Breast epithelium (tissue), 4 donors: ENCODE measurements at places on chromosomes 7 and 10.

- DNase-seq: peak; percentile 26
These were observed 127.1 kb downstream of the GATA3 start for GRCh38 chr10:8181496-8182157.

- no peak for DNase-seq
These were observed 71.7 kb downstream of the IKZF1 start for GRCh38 chr7:50376056-50376820.

- no peak for DNase-seq
These were observed 44.0 kb downstream of the ADK start for GRCh38 chr10:74194999-74195398.

GRCh38 chr10:113897693-113898618 lies 43.5 kb downstream of the NHLRC2 start:
- DNase-seq: no peak

DNA sequence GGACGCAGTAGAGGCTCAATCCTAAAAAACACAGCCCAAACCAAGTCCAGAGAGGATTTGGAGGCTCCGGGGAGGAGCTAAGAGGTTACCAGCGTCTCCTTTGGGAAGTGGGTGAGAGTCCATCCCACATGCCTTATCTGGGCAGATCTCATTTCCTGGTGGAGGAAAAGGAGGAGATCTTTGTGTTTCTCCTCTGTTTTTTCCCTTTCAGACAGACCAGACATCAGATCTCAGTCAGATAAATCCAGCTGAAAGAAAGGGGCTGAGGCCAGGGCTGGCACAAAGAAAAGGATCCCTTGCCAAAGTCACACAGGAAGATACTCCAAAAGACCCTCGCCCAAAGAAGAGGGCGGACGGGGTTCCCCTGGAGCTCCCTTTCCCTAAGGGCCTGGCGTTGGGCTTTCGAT lies 58.3 kb upstream of the COMTD1 start:
- no peak for DNase-seq

DNA sequence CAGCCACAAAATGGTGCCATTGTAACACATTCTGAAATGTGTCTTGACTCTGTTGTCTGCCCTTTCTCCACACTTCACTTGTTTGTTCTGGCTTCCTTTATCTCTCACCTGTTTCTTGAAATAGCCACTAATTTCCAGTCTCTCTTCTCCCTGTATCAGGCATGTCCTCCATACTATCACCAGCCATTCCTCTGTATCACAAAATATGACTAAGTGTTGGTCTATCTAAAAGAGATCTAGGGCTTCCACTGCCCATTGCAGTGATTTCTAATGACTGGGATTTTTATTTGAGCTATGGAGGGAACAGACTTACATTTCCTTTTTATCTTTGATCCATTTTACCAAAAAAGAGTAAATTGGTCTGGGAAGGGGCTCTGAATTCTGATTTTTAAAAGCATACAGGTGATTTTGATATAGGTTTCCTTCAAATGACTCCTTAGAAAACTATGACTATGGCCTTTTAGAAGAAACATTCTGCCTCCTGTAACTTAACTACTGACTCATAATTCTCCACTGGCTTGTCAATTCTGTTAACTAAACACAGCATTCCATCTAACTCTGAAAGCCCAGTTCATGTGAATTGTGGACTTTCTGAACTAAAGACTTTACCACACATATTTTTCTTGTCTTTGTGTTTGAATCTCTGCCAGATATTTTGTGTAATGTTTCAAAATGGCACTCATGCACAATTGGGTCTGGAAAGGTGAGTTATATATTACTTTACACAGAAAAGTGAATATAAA lies 1121.4 kb downstream of the XPNPEP1 start:
- no peak for DNase-seq

GRCh38 chr10:66842371-66842770 lies 83.5 kb upstream of the LRRTM3 start:
- DNase-seq: no peak

DNA sequence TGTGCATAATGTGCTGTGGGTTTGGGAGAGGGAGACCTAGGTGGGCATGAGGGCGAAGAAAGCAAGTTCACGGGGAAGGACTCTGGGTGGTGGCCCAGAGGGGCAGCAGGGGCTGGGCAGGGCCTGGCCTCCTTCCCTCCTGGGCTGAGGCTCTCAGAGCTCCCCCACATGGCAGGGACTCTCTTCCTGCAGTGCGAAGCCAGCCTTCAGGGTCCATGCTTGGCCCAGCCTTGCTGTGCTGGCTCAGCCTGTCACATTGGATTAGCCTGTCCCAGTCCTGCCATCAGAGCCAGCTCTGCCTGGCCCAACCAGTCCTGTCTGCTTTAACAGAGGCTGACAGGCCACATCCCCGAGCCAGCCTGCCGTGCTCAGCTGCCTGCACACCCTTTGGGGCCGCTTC lies 20.4 kb upstream of the ZNF488 start:
- no peak for DNase-seq
